HFF-Myc (cell line): ENCODE measurements at places on chromosomes 3 and 15.
A peak's percentile ranks its signal among the peaks of the same experiment; 100 is the strongest.

GRCh38 chr3:23546181-23546580 is 259.6 kb upstream of the UBE2E1 start:
- DNase-seq = no peak

GRCh38 chr3:70201975-70202374 is 110.5 kb downstream of the MDFIC2 start:
- no peak for DNase-seq

DNA sequence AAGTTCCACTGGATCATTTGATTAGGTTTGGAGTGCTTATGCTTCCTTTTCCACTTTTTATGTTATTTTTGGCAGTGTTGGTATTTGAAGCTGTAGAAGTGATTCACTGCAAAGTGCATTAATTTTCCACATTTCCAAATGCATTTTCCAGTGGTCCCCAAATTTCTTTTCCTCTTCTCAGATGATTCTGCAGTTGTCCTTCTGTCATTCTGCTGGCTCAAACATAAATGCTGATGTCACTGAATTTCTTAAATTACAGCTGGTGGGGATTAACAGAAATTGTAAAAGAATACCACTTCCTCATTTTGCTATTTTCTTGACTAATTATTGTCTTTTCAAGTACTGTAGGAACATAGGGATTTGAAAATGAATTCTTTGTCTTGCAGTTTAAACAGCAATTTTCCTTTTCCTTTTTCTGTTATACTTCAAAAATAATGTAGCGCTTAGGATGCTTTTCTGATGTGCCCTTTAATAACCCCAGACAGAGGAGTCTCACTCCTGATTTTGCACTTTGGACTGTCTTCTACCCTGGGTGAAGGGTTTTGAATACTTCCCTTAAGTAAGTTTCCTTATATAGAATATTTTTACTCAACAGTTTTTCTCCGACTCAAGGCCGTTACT is 25.0 kb downstream of the MITF start:
- no peak for DNase-seq

GRCh38 chr15:65275728-65276126 is 11.0 kb downstream of the PARP16 start:
- DNase-seq = no peak

GRCh38 chr15:40087068-40087810 is 21.4 kb downstream of the BMF start:
- DNase-seq = no peak

DNA sequence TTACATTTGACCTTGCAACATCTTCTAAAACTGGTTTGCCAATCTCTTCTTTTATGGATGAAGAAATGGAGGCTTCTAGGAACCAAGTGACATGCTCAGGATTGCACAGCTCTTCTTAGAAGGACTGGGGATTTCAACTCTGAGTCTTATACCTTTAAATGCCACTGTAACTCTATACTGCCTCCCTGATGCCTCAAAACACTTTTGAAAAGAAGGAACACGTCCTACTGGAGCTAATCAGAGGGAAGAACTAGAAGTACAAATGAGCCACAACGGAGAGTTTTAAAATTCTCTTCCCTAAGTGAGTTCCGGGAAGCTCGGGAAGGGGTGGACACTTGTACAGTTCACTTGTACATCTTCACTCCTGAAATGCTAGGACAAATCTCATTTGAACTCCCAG is 949 bp upstream of the MITF start:
- no peak for DNase-seq

GRCh38 chr15:95973566-95974256 is 356.8 kb upstream of the NR2F2 start:
- no peak for DNase-seq

DNA sequence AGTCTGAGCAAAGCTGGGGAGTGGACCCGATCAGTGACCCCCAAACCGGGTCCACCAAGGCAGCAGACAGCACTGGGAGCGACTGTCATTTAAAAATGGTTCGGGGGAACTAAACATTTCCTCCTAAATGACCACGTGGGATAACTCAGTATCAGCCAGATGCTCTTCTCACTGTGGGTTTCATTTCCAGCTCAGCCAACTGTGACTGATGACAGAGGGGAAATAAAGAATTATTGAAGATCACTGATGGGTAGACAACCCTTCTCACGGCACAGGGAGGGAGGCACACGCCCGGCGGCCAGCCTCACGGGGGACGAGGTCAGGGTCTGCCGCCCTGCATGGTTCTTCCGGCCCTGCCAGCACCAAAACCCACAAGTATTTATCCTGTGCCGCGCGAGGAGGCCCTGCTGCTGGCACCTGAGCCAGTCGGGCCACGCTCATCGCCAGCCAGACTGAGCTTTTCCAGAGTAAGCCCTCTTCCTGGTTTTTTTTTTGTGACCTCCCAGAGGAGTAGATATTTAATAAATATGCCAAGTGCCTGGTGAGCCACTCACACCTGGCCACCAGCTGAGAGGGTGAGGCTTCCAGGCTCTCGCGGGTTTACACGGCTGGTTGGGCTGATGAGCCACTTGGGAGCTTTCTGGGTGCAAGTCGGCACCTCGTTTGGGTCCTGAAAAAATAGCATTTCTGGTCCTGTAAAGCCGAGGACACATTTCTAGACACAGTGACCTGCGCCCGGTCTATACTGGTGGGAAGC is 6.2 kb downstream of the MELTF start:
- DNase-seq = no peak

GRCh38 chr3:141116721-141117120 is 65.6 kb downstream of the SPSB4 start:
- no peak for DNase-seq

DNA sequence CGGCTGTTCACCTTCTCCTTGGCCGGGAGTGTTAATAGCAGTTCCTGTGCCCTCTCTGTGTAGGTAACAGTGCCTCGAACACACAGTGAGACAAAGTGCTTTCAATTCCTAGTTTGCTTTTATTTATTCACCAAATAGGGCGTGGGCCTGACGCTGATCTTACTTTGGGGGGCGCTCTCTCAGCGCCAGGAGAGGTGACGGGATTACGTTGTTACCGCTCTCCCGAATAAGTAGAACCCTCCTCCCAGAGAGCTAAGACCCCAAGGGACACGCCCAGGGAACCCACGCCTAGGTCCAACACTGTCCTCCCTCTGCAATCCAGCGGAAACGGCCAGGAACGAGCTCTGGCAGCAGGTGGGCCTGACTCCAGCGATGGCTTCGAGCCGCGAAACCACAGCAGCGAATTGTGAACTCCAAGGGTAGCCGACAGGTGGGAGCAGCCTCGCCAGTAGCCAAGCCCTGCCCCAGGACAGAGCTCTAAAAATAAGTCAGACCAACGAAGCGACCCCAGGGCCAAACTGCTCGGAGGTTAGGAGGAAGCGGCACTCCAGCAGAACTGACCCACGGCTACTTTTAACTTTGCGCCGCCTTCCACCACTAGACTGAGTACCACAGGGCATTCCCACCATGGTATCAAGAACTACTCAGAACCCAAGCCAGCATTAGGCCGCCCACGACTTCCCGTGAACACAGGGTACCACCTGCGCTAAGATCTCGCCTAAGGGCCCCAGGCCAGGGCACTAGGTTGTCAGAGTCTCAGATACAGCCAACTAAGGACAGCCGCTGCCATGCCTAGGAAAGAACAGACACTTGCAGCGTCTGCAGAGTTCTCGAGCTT is 1.6 kb upstream of the SIN3A start:
- no peak for DNase-seq

- no peak for DNase-seq
Measured at GRCh38 chr3:133038089-133038730, at the start of gene TMEM108. TMEM108 (plus strand) TSS chr3:133038391.

GRCh38 chr3:189655617-189656016 is 24.4 kb downstream of the TP63 start:
- no peak for DNase-seq

DNA sequence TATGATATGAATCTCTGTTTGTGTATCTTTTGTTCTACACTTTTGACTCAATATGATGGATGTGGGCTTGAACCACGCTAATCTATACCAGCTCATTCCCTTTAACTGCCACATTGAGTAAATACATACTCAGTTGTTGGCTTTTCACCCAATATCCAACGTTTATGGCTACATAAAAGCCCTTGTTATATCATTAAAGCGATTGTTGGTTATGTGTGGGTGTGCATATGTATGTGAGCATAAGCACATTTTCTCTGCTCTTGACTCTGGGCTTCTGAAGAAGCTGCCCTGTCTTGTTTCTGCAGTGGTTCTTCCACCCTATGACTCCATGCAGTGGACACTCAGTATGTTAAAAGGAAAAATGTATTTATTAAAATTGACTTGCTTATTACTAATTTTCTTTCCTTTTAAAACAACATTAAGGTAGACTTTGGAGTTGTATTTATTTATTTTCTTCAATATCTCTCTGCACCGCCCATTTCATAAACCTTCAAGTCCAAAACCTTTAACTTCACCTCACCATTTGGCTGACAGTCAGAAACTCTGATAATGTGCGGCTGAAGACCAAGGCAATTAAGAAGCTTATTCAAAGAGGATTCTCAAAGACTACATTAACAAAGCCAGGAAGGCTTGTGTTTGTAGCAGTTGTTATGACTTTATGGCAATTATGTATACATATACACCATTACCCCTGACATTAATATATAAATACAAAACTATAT is 156.1 kb downstream of the THRB start:
- no peak for DNase-seq

DNA sequence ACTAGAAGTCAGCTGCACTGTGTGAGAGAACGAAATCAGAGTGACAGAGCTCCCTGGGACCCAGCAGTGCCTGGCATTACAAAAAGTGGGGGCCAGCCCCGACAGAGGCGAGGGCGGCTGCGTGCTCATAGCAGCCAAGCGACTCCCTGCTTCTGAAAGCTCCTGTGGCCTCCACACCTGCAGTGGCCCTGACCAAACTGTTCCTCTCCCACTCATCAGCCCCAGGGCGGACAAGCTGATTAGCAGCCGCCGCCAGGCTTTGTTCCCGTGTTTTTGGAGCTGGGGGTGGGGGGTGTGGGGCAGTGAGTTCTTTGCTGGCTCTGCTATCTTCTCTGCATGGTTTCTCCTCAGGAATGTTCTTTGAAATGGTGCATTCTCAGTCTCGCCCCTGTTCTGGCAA is 58.1 kb downstream of the DGKG start:
- no peak for DNase-seq

- DNase-seq = peak; percentile 76
Measured at GRCh38 chr3:55167586-55168317, 239.9 kb upstream of the LRTM1 start.

GRCh38 chr3:113747283-113748046 is 630 bp downstream of the ATP6V1A start:
- no peak for DNase-seq

DNA sequence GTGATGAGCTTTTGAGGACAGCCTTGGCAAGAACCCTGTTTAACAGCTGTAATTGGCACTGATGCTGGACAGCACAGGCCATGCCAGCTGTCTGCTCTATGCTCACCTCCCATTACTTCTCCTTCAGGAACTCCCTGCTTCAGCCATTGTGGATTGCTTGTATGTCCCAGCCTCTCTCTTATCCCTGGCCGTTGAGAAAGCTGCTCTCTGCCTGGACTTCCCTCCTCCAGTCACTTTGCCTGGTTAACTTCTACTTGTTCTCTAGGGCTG is 444.5 kb downstream of the EPHB1 start:
- no peak for DNase-seq

- DNase-seq = no peak
Measured at GRCh38 chr3:124352149-124352539, 360.2 kb upstream of the ROPN1 start.
